Activated CD4-positive, alpha-beta T cell treated with anti-CD3 and anti-CD28 coated beads for 36 hours (primary cell): ENCODE measurements at places on chromosomes 16 and 17. TPM values are rescaled to one million over a fixed set of nuclear protein-coding genes. Genes with fewer than 3 reads are reported as not detected.

The EXOC3L1 gene
- total RNA-seq: not detected

- DNase-seq: no peak
Measured at GRCh38 chr16:69093974-69094373, 11.5 kb upstream of the HAS3 start.

DNA sequence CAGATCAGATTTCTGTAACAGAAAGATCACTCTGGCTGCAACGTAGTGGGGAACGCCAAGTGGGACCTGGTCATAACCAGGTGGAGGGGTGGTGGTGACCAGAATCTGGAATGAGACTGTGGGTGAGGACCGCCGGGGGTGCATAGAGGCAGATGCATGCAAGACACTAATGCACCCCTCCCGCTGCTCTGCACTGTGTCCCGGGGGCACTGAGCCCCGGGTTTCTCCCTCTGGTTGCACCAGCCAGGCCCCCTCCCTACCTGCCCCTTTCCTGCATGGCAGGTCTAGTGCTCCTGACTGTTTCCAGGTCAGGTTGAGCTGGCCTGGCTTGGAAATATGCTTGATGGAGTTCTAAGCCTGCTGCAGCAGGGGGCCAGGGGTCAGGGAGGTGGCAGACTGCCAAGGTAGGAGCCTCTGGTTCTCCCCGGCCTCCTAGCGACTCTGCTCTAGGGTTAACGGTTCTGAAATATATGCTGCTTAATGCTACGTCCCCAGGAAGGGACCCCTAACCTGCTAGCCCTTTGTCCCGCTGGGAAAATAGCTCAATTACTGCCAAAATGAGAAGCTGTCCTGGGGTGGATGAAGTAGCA, 94.3 kb downstream of the SDK2 start:
- no peak for DNase-seq

GRCh38 chr17:16969931-16970906, 1.7 kb downstream of the TNFRSF13B start:
- no peak for DNase-seq
